Activated T-helper 1 cell treated with anti-CD3 and anti-CD28 coated beads, Interleukin-12 subunit alpha, Interleukin-12 subunit beta, Interleukin-2, Interleukin-4 antibody, amounts not matched to agents 30 ng/mL and 10 ng/mL and 1 ng/mL, durations not matched to agents 14 hours and 24 hours and 36 hours (primary cell): ENCODE measurements at places on chromosomes 1 and 21.

GRCh38 chr1:214417545-214418210 is 133.7 kb downstream of the PTPN14 start:
- DNase-seq: no peak

DNA sequence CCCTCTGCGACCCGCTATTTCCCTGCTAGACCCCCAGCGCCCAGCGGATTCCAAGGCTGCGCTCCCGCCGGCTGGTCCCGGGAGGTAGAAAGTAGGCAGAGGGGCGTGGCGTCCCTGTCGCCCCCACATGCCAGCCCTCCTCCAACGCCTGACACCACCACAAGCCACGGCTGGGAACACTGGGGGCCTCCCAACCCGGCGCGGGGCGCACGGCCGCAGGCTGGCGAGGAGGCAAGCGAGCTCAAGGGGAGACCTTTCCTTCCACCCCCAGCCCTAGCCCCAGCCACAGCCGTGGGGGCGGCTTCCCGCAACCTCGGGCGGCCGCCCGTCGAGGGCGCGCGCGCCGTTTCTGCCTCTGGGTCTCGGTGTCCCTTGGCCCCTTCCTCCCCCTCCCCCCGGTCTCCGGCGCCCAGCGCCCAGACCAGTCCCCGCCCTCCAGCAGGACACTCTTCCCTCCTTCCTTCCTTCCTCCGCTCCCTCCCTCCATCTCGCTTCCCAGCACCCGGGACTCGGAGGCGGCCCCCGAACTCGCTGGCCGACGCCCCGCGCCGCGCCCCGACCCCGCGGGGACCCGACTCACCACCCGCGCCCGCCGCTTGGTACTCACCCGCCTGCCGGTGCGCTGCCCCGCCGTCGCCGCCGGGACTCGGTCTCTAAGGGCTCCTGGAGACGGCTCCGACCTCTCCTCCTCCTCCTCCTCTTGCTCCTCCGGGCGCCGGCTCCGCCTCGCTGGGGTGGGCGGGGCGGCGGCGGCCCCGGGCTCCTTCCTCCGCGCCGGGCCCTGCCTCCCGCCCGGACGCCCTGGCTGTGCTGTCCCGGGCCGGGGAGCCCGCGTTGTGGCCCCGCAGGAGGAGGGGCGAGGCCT is at the start of gene GNG12:
Gene GNG12 (minus strand): TSS at position 731 of the 865 bp plus-strand sequence. CDS start 125,781 bp downstream, outside the sequence.
- DNase-seq: no peak

DNA sequence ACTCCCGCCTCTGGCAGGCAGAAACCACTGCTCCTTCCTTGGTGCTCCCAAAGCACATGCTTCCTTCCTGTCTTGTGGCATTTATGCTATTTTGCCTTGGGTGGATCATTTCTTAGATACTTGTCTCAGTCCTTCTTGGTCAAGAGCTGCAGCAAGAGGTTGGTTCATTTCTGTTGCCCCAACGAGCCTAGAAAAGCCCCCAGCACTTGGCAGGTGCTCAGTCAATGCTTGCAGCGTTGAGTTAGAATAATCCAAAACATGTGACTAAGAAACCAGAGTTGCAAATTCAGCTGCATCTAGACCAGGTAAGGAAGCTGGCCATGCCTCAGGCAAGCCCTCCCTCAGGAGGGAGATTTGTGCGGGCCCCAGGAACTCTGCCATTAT is 42.4 kb upstream of the TENT5C start:
- no peak for DNase-seq

GRCh38 chr1:7218210-7218832 is 433.1 kb downstream of the CAMTA1 start:
- no peak for DNase-seq

DNA sequence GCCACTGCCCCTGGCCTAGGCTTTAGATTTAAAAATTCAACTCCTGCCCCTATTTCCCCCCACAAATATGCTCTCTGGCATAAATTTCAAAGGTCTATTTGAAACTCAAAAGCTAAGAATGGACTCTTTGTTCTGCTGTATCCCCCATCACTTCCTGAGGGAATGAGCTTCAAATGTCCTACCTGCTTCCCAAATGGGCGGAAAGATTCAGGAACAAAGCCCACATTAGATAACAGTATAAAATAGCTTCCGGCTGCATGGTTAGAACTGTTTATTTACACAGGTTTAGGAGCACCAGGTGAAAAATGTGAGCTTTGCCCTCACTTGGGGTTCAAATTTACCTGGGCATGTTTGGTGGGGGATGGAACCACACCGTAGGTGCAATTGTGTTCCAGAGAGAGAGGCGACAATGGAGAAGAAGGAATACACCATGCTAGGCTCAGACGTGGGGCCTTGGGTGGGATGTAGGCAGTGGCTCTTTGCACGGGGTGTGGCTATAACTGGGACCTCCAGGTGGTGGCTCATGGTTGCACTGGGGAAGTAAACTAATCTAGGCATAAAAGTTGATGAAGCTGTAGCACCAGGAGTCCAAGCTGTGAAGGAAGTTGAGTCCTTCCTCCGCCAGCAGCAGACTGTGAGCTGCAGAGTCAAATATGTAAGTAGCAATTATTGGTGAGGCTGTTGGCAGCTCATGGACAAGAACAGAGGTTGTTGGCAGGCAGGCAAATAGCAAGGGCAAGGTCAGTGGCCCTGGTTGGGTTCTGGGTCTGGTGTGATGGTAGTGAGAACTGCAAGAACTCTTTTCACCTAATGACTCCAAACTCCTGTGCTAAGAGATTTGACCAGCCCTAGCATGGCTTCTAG is 41.5 kb upstream of the SRSF10 start:
- no peak for DNase-seq

GRCh38 chr1:84719543-84720217 is 29.4 kb upstream of the SSX2IP start:
- no peak for DNase-seq

DNA sequence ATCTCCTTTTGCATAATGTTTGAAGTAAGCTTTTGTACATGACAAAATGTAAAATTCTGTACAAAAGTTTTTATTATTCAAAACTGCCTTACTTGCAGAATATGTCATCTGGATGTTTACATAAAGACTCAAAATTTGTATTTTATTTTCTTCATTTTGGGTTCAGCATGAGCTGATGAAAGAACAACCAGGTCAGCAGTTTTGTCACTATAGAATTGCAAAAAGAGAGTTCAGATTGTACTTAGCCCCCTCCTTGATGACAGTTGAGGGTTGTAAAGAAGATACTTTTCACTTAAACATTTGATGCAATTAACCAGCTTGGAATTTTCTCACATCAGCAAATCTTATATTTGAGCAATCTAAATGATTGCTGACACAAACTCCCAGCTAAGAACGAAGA is 669.3 kb downstream of the PLA2G4A start:
- no peak for DNase-seq

DNA sequence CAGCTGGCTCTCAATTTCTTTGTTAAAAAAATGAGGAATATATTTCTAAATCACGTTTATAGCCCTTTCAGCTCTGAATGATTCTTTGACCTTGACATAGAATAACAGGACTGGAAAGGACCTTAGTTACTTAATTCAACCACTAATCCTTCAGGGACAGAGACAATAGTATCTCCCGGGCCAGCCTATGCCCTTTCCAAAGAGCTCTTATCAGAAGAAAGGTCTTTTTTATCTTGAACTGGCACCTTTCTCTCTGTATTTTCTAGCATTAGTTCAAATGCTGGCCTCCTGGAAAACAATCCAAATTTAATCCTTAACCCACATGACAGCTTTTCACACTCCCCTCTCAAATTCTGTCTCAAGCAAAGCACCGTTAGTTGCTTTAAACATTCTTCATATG is 44.8 kb upstream of the FBXO28 start:
- DNase-seq: no peak

DNA sequence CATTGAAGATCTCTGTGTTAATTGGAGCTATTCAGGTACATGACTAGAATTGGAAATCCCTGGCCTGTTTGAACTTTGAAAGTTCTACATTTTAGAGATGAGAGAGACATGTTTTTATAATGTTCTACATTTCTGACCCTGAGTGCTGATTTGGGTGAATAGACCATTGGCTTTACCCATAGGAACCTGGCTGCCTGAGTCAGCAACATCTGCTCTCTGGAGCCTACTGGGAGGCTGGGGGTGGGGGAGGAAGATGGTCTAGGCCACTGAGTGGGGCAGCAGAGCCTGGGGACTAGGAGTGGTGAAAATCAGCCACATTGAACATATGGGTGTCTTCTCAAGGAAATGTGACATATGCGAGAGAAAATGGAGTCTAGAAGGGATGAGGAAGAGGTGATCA is 1.4 kb upstream of the VANGL1 start:
- DNase-seq: no peak

- no peak for DNase-seq
Observed at GRCh38 chr21:37665230-37666024, 250.8 kb downstream of the KCNJ6 start.

DNA sequence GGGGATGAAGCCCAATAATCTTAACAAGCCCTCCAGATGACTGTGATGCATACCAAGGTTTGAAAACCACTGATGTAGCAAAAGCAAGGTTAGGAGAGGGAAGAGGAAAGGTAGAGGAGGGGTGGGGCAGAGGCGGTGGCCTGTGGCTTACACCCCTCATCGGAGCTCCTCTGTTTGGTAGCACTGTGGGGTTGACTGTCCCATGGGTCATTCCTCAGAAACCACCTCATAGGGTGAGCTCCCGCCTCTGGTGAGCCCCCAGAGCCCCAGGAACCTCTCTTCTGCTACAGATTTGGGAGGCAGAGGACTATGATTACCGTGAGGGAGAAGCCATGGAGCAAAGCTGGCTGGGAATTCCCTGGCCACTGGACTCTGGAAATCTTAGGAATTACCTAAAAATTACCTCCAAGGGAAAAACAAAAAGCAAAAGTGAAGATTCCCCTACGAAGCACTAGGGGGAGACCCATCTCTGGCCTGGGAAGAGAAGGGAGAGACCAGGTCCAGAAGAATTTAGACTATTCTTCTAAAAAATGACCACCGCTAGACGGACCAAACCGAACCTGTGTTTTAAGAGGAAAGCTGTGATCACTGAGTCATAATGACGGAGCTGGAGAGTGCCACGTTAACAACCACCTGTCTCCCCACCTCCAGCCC is 1.5 kb upstream of the RASSF5 start:
- DNase-seq: no peak

GRCh38 chr1:107443027-107443426 is 302.2 kb downstream of the NTNG1 start:
- DNase-seq: no peak

DNA sequence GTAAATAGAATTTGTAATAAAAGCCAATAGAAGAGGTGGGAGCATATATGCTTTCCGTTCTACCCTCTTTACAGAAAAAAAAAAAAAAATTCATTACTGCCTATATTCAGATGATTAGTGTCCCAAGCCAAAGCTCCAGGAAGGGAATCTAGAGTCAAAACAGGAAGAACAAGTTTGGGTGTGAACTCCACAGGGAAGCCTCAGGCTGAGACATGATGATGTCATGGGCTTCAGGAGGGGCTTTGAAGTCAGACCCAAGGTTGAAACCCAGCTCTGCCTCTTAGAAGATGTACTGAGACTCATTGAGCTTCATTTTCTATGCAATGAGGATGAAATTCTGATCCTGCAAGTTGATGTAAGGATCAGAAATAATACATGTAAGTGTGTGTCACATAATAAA is 250.0 kb upstream of the ADGRL2 start:
- no peak for DNase-seq

DNA sequence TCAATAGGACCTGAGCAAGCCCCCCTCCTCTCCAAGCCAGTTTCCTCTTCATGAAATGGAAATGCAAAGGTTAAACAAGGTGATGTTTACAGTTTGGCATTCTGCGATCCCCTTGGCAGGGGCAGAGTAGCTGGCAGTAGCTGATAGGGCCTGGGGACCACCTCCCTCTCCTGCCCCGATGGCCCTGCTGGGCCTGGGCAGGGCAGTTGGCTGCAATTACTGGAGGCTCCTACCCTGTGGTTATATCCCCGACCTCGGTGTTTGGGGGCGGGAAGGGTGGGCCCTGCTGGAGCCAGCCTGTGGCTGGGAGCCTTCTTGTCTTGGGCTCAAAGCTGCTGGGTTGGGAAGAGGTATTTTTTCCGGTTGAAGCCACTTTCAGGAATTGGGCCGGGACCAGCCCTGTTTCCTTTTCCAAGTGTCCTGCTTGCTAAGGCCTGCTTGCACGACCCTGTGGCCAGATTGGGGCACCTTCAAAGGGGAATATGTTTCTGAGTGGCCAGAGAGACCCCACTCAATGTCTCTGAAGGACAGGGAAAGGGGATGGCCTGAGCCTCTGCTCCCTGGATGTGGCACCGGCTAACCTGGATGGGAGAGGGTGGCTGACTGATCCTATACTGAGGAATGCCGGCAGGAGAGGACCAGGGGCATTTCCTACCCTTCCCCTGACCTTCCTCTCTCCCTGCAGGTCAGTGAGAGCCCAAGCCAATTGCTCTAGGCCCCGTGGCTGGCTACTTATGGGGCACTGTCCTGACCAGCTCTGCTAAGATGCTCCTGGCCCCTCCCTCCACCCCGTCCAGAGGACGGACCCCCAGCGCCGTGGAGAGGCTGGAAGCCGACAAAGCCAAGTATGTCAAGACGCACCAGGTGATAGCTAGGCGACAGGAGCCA is 1.9 kb downstream of the FAM110D start:
- no peak for DNase-seq

GRCh38 chr1:51689643-51690042 is 72.8 kb downstream of the OSBPL9 start:
- no peak for DNase-seq

DNA sequence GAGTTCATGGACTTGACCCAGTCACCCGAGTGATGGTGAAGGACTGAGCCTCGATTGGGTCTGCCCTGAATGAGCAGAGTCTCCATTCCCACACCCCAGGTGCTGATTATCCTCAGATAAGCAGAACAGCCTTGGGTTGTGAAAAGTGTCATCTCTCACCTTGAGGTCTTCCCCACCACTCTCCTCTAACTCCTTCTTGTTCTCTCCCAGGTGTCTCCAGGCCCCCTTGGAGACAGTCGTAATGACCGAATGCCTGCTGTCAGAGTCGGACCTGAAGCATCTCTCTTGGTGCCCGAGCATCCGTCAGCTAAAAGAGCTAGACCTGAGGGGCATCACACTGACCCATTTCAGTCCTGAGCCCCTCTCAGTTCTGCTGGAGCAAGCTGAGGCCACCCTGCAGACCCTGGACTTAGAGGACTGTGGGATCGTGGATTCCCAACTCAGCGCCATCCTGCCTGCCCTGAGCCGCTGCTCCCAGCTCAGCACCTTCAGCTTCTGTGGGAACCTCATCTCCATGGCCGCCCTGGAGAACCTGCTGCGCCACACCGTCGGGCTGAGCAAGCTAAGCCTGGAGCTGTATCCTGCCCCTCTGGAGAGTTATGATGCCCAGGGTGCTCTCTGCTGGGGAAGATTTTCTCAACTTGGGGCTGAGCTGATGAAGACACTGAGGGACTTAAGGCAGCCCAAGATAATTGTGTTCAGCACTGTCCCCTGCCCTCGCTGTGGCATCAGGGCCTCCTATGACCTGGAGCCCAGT is 3.4 kb downstream of the PRAMEF12 start:
- DNase-seq: no peak

DNA sequence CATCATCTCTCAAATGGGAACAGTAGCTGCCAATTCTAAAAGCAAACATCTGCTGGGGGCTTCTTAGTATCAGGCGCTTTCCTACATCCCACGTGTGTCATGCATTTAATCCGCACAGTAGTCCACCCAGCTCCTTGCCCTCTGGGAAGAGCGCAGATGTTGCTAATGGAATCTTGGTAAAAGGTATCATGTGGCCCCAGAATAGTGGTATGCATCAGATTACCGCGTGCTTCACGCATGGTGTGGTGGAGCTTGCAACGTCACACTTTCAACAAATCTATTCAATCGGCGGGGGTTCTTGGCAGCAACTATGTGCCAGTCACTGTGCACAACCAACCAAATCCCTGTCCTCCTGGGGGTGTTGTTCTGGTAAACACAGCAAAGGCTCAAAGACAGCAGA is 141.0 kb downstream of the HIVEP3 start:
- DNase-seq: no peak
